NCI-H510A (cell line): ENCODE measurements at places on chromosomes 7 and 10.

GRCh38 chr7:73758581-73759138 lies 11.4 kb downstream of the CLDN3 start:
- DNase-seq, result no peak

DNA sequence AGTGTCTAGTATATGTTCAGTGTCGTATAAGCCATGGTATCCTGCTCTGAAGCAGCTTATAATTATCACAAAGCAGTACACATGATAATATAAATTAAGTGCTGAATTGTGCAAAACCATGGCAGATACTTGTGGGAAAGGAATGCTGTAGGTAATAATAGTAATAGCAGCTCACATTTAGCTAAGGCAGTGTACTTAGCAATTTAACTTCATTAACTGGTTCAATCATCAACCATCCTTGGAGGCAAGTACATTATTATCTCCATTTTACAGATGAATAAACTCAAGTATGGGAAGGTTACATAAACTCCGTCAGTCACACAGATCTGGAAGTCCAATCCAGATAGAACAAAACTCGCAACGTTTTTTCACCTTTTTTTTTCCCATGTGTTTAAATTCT lies 21.6 kb upstream of the RNF148 start:
- no peak for DNase-seq

GRCh38 chr7:22189230-22189629 lies 167.7 kb downstream of the RAPGEF5 start:
- DNase-seq, result no peak

GRCh38 chr10:110460111-110460809 lies 37.4 kb upstream of the DUSP5 start:
- no peak for DNase-seq

- no peak for DNase-seq
These were observed at the start of gene MICALL2 for GRCh38 chr7:1458683-1459511. TSS of gene MICALL2 (minus strand) at chr7:1459470. CDS start at chr7:1459326, 144 bp downstream.

DNA sequence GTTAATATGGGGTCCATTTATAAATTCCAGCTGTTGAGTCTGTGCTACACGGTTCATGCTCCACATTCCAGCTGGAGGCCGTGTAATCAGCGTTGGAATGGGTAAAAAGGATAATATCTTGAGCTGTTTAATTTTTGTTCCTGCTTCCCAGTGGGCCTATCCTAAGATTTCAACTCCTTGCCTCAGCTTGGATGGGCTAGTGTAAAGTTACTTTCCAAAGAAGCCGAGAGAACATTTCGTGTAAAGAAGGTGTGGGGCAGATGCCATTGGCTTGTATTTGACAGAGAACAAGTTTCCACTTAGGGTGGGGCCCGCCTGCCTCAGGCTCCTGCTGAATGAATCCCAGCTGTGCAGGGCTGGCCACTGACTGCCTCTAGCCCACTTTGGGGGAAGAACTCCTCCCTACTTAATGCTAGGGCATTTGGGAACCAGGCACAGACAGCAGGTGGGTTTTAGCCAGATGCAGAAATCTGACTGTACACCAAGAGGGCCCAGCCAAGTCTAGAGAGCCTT lies 125.9 kb upstream of the LYZL2 start:
- DNase-seq, result no peak

DNA sequence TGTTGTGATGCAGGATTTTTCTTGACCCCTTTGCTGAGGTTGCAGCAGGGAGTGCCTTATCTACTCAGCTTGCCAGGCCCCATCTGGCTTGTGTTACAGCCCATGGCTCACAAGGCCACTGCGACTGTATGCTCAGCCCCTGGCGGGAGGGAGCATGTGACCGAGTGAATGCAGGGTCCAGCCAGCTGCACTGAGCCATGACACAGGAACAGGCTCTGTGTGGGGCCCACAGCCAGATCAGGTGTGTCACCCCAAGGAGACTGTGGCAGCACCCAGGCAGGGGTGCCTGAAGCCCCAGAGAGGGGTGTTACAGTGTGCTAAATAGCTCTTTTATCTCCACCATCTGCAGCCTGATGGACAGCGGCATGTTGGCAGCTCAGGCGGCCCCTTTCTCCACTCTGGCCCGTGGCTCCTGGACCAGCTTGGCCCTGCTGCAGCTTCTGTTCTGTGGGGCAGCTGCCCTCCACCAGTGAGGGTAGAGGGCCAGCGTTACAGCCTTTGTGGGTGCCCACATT lies 2.6 kb upstream of the PCBD1 start:
- no peak for DNase-seq

DNA sequence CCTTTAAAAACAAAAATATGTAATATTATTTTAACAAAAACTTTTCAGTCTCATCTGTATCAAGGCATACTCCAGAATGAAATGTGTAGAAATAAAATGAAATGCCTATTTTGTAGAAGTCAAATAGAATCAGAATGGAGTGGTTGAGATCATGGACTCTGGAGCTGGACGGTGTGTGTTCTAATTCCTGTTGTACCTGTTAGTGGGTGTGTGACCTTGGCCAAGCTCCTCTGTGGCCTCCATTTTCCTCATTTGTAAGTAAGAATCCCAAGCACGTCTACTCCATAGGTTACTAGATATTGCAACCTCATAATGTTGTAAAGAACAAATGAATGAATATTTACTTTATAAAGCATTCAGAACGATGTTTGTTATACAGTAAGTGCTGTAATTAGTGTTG lies 74.9 kb downstream of the HDAC9 start:
- no peak for DNase-seq

DNA sequence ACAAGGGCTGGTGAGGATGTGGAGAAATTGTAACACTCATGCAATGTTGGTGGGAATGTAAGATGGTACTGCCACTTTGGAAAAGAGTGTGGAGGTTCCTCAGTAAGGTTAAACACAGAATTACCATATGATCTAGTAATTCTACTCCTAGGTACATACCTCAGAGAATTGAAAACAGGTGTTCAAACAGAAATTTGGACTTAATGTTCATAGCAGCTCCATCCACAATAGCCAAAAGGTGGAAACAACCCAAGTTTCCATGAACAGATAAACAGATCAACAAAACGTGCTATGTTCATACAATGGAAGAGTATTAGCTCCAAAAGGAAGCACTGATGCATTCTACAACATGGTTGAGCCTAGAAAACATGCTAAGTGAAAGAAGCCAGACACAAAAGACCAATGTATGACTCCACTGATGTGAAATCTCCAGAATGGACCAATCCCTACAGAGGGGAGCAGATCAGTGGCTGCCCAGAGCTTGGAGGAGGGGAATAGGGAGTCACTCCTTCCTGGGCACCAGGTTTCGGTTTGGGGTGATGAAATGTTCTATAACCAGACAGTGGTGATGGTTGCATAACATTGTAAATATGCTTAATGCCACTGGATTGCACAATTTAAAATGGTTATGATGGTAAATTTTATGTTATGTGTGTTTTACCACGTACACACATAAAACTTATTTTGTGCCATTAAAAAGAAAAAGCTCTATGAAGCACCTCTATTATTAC lies 5.7 kb upstream of the WDR86 start:
- DNase-seq, result no peak

GRCh38 chr7:38105874-38106483 lies 72.1 kb upstream of the STARD3NL start:
- DNase-seq, result no peak

GRCh38 chr7:136000288-136000913 lies 23.2 kb upstream of the MTPN start:
- no peak for DNase-seq

DNA sequence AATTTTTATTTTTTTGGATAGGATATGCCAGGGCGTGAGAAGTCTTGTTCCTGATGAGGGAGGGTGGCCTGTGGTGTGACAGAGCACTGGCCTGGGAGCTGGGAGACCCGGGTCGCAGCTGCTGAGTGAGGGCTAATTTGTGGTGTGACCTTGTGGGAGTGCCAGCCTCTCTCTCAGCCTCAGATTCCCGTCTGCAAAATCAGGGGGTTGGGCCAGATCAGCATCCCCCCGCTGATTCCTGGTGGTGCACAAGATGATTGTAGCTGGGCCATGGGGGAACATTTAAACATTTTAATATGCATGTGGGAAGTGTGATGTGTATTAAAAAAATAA lies 14.9 kb downstream of the TSPAN15 start:
- DNase-seq, result no peak

- no peak for DNase-seq
These were observed 190.3 kb downstream of the DNAJB6 start for GRCh38 chr7:157526913-157527634.

- DNase-seq, result no peak
These were observed 52.5 kb upstream of the NKX6-2 start for GRCh38 chr10:132838346-132838970.

GRCh38 chr10:120209124-120209762 lies 247.8 kb upstream of the PLPP4 start:
- DNase-seq, result no peak

GRCh38 chr7:48130658-48131108 lies 40.6 kb upstream of the ABCA13 start:
- DNase-seq, result no peak

GRCh38 chr7:104528142-104528541 lies 199.7 kb downstream of the LHFPL3 start:
- no peak for DNase-seq

DNA sequence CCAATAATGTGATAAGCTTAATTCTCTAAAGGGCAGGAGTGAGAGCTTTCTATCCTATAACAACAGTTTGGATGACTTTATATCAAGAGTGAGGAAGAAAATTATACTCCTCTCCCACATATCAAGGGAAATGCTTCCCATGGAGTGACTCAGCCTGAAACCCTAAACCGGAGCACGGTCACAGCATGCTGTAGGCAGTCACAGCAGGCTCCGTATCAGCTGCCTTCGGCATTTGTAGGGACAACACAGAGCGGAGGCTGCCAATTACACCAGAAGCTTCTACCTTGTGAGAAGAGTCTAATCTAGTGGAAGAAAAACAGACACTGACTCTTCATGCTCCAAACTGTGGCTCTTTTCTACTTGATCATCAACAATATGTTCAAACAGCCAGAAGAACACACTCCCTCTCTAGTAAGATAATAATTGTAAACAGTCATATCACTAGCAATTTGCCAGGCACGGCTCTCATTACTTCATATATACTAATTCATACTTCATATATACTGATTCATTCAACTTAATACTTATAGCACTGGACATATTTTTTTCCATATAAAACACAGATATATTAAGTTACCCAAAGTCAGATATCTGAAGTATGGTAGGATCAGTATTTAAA lies 65.9 kb downstream of the DGKB start:
- DNase-seq, result peak; percentile 28

DNA sequence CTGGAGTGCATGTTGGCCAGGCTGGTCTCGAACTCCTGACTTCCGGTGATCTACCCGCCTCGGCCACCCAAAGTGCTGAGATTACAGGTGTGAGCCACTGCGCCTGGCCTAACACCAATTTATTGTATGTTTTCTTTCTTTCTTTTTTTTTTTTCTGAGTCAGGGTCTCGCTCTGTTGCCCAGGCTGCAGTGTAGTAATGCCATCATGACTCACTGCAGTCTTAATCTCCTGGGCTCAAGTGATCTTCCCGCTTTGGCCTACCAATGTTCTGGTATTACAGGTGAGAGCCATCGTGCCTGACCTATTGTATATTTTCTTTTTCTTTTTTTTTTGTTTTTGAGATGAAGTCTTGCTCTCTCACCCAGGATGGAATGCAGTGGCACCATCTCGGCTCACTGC lies 33.8 kb upstream of the UBE2H start:
- DNase-seq, result no peak

DNA sequence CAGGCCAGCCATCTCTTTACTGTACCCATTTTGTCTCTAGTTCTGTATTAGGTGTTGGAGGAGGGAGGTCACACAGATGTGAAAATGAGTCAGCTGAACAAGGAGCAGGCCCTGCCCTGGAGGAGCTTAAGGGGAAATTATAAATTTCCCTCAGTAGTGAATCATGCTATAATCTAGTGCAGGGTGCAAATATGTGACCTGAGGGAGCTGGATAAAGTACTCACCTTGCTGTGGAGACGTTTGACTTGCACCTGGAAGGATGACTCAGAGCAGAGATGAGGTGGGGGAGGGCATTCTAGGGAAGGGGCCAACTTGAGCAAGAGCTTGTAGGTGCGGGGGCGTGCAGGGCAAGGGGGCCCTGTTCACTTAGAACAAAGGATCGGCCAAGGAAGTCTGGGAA lies 610.6 kb downstream of the SDK1 start:
- no peak for DNase-seq

DNA sequence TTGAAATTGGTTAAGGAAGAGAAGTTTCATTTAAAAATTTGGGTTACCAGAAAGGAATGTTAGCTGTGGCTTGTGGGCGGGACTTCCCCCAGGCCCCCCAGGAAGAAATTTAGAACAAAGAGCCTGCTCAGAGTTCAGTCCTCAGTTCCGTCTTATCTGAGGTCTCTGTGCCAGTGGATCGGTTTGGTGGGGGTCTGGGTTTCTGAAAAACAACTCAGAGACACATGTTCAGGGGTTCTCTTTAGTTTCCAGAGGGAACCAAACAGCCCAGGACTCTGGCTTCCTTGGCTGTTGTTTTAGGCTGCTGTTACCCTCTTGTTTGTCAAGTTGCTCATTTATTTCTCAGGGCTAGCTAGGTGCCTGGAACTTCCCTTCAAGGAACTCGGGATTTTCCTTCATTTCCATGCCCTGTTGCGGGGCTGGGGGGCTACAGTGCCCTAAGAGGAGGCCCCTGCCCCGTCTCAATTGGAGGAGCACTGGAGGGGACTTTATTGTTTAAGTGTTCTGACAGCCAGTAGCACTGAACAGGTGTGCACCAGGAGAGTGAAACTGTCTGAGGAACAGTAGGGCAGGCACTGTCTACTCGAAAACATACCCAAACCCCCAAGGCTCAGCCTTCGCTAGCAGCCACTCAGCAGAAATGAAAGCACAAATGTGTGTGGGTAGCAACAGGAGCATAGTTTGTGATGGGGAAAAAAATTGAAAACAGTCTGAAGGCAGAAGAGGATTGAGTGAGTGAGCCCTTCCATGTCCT lies 59.9 kb downstream of the ALOX5 start:
- no peak for DNase-seq

- DNase-seq, result no peak
These were observed 182.2 kb downstream of the WDR11 start for GRCh38 chr10:121033366-121033765.

DNA sequence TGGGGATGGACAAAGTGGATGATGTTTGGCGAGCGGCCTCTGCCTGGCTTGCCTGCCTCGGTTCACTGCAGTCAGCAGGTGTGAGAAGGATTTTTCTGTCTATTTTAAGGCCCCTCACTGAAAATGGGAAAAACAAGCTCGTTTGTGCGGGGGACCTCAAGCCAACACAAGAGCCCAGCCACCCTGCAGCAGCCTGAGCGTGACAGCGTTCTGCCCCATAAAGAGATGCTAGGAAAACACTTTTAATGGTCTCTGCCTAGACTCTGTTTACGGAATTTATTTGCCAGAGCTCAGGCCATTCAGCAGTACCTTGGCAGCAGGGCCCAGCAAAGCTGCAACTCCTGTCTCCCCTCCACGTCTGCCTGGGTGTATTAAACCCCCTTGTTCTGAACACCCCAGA lies 131.7 kb downstream of the GRK5 start:
- DNase-seq, result no peak

- no peak for DNase-seq
These were observed 50.9 kb downstream of the CALML3 start for GRCh38 chr10:5575482-5576153.

DNA sequence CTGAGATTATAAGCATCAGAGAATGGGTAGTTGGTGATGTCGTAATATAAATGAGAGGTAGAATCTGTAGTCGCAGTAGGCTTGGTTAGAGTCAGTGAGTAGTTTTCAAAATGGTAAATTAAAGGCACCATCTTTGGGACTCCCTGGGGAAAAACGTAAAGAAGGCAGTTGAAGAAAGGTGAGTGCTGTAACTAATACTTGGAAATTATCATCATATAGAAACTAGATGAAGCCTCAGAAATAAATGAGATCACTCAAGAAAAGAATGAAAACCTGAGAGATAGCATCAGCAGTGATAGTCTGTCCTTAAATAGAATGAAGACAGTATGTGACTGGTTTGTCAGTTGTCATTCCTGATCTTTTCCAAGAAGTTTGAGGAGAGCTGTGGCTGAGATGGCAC lies 23.8 kb downstream of the PALS2 start:
- no peak for DNase-seq
